NCI-H82 (cell line): ENCODE measurements at places on chromosomes 2 and 18.

DNA sequence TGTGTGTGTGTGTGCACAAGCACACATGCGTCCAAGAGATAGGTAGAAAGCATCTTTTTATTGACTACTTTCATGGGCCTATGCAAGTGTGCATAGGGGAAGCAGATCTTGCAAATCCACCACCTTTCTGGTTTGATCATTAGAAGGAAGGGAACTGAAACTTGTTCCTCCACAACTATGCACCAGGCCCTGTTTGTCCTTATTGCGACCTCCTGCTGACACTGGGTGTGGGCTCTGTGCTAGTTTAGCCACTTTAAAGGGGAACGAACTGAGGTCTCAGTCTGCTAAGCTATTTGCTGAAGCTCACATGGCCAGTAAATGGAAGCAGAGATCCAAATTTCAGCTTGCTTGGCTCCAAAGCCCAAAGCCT, 32.1 kb upstream of the INSIG2 start:
- no peak for DNase-seq

- no peak for DNase-seq
Measured at GRCh38 chr2:227462972-227463931, 8.7 kb upstream of the AGFG1 start.

DNA sequence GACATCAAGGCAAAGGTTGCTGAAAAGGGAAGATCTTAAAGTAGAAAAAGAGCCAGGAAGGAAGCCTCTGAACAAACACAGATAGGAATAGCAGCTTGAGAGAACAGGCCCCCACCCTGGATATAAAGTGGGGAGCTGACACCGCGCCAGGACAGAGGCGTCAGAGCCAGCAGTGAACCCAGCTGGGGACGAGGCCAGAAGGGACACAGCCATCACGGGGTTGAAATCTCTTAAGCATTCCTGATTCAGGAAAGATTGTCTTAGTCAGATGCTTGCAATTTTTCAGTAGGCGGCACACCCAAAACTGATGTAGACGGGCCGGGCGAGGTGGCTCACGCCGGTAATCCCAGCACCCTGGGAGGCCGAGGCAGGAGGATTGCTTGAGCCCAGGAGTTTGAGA, 93.8 kb upstream of the PHLPP1 start:
- no peak for DNase-seq

GRCh38 chr2:38435775-38436174, 58.7 kb upstream of the ATL2 start:
- no peak for DNase-seq

DNA sequence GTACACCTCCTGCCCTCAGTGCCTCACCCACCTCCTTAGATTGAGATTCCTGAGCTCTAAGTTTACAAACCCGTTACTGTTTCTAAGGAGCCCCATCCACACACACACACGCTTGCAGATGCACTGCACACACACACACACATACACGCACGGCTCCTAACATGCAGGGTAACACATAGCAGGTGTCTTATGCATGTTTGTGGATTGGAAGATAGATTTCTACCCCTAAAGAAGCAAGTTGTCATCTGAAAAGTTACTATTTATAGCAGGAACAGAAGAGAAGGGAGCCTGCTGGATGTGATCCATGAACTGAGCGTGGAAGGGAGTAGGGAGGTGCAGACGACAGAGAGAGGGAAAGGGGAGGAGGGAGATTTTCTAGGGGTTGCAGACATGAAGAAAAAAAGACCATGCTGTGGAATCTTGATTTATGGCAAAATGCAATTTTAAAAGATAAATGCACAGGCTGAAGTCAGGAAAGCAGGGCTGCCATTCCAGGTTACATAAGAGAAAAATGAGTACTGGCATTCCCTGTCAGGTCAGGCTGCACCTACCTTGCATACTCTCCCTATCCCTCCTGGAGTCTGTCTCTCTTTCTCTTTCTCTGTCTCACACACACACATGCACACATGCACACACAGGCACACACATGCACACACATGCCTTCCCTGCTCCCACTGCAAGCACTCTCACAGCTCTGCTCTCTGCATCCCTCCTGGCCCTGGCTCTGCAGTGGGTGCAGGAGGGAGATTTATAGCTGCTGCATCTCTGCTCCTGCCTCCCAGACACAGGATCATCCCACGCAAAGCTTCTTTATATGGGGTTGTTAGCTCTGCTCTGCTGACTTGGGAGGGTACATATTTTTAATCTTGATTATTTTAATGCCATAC, 192.6 kb upstream of the MYT1L start:
- no peak for DNase-seq

GRCh38 chr2:18319987-18320386, 240.5 kb downstream of the RDH14 start:
- no peak for DNase-seq

GRCh38 chr2:51528156-51528555, 496.2 kb upstream of the NRXN1 start:
- no peak for DNase-seq

GRCh38 chr2:222627764-222628163, 28.1 kb downstream of the FARSB start:
- no peak for DNase-seq

GRCh38 chr2:166627893-166628292, 133.8 kb upstream of the SCN7A start:
- no peak for DNase-seq

- peak; percentile 18 for DNase-seq
Measured at GRCh38 chr18:77207540-77207939, 42.1 kb upstream of the GALR1 start.

DNA sequence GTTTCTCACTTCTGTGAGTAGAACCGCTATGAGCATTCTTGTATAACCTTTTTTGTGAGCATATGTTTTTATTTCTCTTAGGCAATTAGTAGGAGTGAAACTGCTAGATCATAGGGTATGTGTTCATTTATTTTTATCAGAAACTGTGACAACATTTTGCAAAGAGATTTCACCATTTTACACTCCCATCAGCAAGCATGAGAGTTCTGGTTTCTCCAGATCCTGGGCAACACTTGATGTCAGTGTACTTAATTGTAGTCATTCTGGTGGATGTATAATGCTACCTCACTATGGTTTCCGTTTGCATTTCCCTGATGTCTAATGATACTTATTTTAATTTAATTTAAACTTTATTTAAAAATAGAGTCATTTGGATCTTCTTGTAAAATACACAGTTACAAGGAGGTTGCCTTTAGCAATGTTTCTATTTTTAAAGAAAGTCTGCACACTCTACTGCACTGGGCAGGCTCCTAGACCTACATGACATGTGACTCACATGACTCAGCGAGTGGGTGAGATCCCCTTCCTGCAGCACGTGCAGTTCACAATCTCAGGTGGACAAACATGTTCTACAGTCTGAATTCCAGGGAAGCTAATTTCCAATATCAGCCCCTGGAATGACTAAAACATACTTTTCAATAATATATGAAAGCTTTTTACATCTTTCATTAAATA, 127.0 kb upstream of the BCL2L11 start:
- DNase-seq: no peak

GRCh38 chr2:60536746-60537145, 16.7 kb downstream of the BCL11A start:
- no peak for DNase-seq

DNA sequence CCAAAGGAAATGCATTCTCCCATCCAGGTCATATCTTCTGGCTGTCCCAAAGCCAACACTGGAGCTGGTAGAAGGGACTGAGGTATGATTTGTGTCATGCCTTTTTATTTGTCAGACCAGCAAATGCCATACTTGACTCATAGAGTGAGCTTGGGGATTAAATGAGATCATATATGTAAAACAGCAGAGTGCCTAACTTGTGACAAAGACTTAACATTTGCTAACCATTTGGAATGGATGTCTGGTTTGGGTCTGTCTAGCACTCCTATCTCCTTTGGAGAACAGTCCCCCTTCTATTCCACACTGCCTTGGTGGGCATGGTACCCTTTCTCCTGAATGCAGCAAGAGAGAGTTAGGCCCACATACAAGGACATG, 128.5 kb upstream of the LGALSL start:
- DNase-seq: peak; percentile 61

GRCh38 chr18:52679354-52679753, 339.4 kb downstream of the DCC start:
- no peak for DNase-seq

DNA sequence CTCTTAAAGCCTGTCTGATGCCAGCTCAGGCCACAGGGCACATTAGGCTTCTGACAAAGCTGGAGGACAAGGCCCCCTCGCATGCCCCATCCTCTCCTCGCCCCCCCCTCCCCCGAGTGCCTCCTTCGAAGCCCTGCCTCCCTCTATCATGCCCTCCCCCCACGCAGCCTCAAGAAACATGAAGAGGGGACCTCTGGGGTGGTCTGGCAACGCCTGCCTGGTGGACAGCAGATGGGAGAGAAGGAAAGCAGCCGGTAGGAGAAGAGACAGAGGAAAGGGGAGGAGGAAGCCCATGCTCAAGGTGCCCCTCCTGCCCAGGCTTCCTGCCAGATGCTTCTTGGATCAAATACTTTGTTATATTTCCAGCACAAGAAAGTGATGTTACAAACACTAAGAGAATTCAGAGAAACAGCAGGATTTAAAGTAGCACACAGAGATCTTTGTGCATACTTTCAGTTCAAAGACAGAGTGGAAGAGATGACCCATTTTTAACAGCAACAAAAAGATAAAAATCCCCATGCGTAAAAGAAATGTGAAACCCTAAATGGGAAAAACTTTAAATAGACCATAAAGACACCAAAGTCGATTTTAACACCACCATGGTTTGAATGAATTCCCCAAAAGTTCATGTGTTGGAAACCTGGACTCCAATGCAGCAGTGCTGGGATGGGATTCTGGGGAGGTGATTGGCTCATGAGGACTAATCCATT, 19.0 kb downstream of the BOK start:
- no peak for DNase-seq

DNA sequence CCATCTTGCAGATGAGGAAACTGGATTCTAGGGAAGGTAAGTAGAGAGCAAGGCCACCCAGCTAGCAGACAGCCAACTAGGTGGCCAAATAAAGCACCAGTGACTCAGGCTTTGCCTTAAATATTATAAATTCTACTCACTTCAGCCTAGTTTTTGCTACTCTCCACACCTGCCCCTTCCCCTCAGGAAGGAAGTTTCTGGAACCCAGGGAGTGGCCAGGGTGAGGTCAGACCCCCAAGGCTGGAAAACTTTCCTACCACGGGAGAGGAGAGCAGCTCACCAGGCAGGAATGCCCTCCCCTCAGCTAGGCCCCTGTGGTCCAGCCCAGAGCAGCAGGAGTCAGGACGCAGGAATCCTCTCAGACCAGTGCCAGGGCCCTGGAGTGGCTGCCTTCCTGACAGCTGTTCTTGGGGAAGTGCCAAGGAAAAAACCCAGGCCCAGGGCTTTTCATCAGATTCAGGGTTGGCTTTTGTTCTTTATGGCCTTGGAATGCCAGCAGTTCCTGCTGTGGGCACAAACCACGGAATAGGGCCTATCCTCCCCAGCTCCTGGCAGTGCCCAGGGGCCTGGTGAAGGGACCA, 5.1 kb upstream of the PAX8 start:
- DNase-seq: no peak

GRCh38 chr2:118940486-118941120, 1.4 kb upstream of the MARCO start:
- DNase-seq: no peak

- DNase-seq: no peak
Measured at GRCh38 chr18:34913837-34914661, 127.2 kb upstream of the MAPRE2 start.

DNA sequence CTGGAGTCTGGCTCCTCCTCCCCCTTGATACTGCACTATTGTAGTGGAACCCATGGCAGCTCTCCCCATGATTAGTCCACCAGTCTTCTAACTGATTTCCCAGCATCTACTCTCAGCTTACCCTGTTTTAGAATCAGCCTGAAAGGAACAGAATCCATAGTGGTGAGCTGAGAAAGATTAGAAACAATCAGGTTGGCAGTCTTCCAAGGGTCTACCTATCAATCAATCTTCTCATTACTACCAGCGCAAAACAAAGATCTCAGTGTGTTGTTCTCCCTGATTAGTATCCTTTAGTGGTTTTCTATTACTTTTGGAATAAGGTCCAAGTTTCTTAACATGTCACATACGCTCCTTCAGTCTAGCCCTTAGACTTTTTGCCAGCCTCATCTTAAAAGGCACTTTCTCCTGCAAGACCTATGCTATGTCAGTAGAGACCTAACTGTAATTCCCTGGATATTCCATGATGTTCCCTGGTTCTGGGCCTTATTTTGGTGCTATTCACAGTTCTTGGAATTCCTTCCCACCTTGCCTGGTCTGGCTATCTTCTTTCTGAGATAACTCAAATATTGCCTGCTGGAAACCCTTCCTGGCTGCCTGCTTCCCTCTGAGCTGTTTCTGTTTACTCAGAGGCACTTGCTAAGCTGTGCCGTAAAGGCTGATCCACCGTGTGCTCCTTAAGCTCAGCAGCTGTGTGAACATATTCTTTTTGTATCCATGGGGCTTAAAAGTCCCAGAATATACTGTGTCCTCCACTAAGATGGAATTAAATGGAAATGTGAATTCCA, 32.6 kb downstream of the LAMA3 start:
- DNase-seq: peak; percentile 85

- no peak for DNase-seq
Measured at GRCh38 chr2:10569460-10569859, 120.3 kb downstream of the NOL10 start.

- DNase-seq: no peak
Measured at GRCh38 chr18:61998957-61999356, 106.2 kb upstream of the RNF152 start.

DNA sequence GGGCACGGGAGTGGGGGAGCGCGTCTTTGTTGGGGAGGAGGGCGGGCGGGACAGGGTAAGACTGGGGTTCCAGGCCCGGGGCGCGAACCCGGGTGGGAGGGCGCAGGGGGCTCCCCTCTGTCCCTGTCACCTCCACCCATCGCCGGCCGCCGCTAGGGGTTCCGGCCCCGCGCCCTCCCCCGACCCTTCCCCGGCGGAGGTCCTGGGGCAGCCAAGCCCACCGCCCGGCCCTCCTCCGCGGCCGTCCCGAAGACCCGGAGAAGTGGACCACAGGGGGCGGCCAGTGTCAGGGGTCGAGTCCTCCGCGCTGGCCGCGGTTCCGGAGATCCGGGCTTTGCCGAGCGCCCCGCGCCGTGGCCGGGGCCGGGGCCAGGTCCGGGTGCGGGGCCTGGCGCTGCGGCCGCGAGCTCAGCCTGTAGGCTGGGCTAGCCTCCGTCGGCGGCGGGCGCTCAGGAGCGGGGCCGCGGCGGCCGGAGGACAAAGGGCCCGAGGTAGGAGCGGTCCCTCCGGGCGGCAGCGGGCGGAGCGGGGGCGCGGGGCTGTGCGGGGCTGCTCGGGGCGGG, 16.6 kb upstream of the E2F6 start:
- peak; percentile 73 for DNase-seq

- DNase-seq: no peak
Measured at GRCh38 chr2:13401312-13401711, 684.6 kb downstream of the TRIB2 start.

- peak; percentile 33 for DNase-seq
Measured at GRCh38 chr2:240429872-240430491, 5.5 kb upstream of the GPC1 start.

- DNase-seq: no peak
Measured at GRCh38 chr2:239670463-239671120, 269.8 kb upstream of the HDAC4 start.

GRCh38 chr18:10785798-10786197, 260.0 kb downstream of the NAPG start:
- no peak for DNase-seq

GRCh38 chr2:225526760-225527390, 127.4 kb downstream of the NYAP2 start:
- DNase-seq: no peak
